CD4-positive, CD25-positive, alpha-beta regulatory T cell (primary cell): ENCODE measurements at places on chromosomes 11 and 22. TPM values are rescaled to one million over a fixed set of nuclear protein-coding genes. Genes with fewer than 3 reads are reported as not detected.

The KCNQ1 gene
- 13.4 TPM for total RNA-seq

DNA sequence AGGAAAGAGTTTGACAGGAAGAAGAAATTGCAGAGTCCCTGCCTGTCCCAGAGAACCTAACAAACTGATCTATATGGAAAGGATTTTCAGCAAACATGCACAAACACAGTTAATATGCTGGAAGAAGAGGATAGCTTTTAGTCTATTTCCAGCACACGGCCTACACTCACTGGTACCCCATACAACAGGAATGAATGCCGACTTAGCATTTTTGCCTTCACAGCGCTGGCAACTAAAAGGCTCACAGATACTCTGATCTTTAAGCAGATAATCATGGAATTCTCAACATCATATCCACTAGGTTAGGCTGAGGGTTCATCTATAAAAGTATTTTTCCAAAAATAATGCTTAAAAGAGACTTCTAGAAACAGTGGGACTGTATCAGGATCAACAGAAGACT lies 9.8 kb upstream of the TUBA8 start:
- no peak for DNase-seq

GRCh38 chr11:62925745-62926679 lies 4.8 kb upstream of the CHRM1 start:
- DNase-seq: no peak

- DNase-seq: no peak
These were observed 10.2 kb downstream of the TUBA8 start for GRCh38 chr22:18120857-18121256.

DNA sequence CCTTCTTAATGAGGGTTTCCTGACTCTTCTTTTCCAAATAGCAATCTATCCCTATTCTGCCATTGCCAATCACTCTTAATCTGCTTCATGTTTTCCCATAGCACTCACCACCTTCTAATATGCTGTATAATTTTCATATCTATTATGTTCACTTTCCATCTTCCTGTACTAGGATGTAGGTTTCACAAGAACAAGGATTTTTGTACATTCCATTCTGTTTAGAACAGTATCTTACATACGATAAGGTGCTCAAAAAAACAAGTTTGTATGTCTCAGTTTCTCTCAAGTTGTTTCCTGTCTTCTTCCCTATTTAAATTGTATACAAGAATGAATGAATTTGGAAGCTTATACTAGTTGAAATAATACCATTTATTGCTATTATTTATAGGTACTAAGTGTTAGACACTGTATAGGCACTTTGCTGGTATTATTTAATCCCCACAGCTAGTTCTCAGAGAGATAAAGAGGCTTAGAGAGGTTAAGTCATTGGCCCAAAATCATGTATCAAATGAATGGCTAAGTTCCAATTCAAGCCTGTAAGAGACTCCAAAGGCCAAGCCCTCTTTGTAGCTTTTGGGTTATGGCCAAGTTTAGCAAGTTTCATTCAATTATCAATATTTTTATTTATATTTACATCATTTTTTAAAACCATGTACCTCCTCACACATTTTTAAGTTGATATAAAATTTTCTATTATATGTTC lies 134.7 kb downstream of the PAX6 start:
- DNase-seq: no peak

GRCh38 chr11:45724153-45724552 lies 58.7 kb upstream of the CHST1 start:
- DNase-seq: no peak

- no peak for DNase-seq
These were observed 11.9 kb upstream of the MRGPRX2 start for GRCh38 chr11:19072464-19072863.
